ENCODE measurements at places on chromosomes 1 and 21. TPM values are rescaled to one million over a fixed set of nuclear protein-coding genes. Genes with fewer than 3 reads are reported as not detected.

DNA sequence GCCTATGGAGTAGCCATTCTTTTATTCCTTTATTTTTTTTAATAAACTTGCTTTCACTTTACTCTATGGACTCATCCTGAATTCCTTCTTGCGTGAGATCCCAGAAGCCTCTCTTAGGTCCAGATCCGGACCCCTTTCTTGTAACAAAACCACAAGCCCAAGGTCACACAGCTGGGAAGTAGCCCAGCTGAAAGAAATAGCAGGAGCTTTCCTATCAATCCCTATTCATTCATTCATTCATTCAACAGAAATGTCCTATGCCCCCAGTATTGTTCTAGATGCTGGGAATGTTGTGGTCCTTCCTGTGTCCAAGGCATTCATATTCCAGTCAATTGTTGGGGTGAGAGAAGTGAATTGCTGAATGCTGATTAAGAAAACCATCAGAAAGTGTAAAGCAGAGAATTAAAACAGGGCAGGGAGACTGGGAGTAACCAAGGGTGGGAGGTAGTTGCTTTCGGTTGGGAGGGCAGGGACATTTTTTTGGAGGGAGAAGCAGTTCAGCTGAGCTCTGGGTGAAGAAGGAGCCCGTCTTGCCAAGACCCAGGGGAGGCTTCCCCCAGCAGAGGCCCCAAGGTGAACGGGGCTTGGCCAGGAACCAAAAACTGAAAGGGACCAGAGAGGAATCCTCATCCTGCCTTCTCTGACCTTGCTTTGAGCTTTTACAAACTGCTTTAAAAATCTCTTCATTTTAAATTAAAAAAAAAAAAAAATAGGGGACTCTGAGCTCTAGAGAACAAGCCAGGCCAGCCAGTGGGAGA is 10.8 kb downstream of the PLA2G2D start:
- H3K4me1 ChIP-seq, result no peaks in the 10 kb centered on the region
- peaks cover 4% of the 10 kb centered on the region for H3K27me3 ChIP-seq
- no peak for DNase-seq
- no peak overlapping the region for H3K27ac ChIP-seq
- no peaks in the 10 kb centered on the region for H3K36me3 ChIP-seq

DNA sequence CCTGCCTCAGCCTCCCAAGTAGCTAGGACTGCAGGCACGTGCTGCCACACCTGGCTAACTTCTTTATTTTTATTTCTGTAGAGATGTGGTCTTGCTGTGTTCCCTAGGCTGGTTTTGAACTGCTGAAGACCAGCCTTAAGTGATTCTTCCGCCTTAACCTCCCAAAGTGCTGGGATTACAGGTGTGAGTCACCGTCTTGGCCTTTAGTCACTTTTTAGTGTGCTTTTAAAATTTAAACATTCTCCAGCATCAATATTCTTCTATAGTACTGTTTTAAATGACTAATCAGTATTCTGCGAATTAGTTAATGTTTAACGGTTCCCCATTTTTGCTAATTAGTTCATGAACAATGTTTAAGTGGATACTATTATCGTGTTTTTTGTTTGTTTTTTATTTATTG is 60.6 kb downstream of the DYRK1A start:
- H3K27ac ChIP-seq, result no peak overlapping the region
- peaks cover 31% of the 10 kb centered on the region for H3K36me3 ChIP-seq
- 0 out of 2 replicates have a peak, but pooled peaks cover 3% of the 10 kb centered on the region for H3K4me1 ChIP-seq
- DNase-seq, result no peak

DNA sequence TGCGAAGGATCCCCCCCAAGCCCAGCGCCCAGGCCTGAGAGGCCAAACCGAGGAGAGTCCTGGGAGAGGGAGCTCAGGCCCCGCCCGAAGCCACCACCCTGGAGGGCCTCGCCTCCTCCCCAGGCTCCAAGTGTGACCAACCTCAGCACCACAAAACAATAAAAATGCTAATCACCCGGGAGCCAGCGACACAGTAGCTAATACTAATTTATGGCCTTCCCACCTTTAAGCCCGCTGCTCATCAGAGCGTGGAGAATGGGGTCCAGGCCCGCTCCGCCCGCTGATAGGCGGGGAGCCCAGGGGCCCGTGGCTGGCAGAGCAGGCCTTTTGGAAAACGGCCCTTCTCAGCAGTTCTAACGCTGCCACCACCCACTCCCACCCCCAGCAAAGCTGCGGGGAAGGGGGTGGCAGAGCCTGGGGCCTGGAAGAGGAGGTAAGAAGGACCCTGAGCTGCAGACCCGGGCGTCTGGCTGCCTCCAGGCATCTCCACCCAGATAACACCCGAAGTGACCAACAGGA is 20.4 kb upstream of the TAS1R2 start:
- no peak for DNase-seq
- H3K27me3 ChIP-seq, result no peaks in the 10 kb centered on the region
- H3K27ac ChIP-seq, result no peak overlapping the region
- no peak overlapping the region for H3K4me3 ChIP-seq
- H3K36me3 ChIP-seq, result 0 out of 2 replicates have a peak, but pooled peaks cover 2% of the 10 kb centered on the region
- H3K4me1 ChIP-seq, result no peaks in the 10 kb centered on the region

RNU1-1 gene
- total RNA-seq, result 294 TPM

DNA sequence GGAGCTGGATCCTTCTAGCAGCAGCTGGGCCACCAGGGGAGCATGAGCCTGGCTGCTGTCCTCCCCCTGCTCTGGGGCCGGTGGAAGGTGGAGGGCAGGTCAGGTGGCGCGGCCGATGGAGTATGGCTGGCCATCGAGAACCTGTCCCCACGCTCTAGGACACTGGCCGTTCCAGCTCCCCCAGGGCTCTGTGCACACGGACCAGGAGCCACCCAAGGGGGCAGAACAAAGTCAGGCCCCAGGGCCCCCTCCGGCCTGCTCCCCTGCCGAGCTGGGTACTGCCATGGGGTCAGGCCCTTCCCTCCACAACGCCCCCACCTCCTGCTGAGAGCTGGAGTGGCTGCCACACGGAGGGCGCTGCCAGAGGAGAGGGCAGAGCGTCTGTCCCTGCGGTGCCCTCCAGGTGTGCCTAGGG is 4.5 kb upstream of the PLCH2 start:
- no peak overlapping the region for H3K4me3 ChIP-seq
- H3K4me1 ChIP-seq, result peaks cover 11% of the 10 kb centered on the region
- H3K27ac ChIP-seq, result no peak overlapping the region
- H3K36me3 ChIP-seq, result no peaks in the 10 kb centered on the region
- peaks cover 28% of the 10 kb centered on the region for H3K27me3 ChIP-seq
- DNase-seq, result no peak

AGT gene
- not detected for total RNA-seq

GRCh38 chr21:36828891-36829515 is 130.1 kb downstream of the SIM2 start:
- no peak overlapping the region for H3K4me3 ChIP-seq
- no peaks in the 10 kb centered on the region for H3K27me3 ChIP-seq
- DNase-seq, result no peak
